ENCODE measurements at places on chromosomes 2 and 18.

GRCh38 chr18:63262369-63263335, 56.9 kb downstream of the BCL2 start:
- DNase-seq: no peak

DNA sequence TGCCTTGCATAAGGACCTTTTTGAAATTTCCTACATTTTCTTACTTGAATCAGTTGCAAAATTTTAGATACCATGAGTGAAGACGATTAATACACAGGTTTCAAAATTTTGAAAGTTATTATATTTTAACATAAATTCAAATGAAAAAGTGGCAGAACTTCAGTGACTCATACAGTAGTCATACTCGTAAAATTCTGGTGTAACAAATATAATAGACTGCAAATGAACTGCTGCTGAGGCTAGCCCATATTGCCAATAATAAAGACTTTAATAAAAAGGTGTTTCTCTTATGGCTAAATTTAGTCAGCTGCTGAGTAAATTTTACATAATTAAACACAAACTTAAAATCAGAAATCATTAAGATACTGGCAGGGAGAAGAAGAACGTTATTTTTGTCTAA, 36.9 kb downstream of the MSH6 start:
- DNase-seq: no peak

GRCh38 chr2:88615822-88616221, 11.4 kb downstream of the EIF2AK3 start:
- DNase-seq: no peak

- no peak for DNase-seq
Measured at GRCh38 chr18:64203295-64203694, 54.4 kb upstream of the LINC00305 start.

- no peak for DNase-seq
Measured at GRCh38 chr18:23725827-23726661, 36.8 kb downstream of the LAMA3 start.

DNA sequence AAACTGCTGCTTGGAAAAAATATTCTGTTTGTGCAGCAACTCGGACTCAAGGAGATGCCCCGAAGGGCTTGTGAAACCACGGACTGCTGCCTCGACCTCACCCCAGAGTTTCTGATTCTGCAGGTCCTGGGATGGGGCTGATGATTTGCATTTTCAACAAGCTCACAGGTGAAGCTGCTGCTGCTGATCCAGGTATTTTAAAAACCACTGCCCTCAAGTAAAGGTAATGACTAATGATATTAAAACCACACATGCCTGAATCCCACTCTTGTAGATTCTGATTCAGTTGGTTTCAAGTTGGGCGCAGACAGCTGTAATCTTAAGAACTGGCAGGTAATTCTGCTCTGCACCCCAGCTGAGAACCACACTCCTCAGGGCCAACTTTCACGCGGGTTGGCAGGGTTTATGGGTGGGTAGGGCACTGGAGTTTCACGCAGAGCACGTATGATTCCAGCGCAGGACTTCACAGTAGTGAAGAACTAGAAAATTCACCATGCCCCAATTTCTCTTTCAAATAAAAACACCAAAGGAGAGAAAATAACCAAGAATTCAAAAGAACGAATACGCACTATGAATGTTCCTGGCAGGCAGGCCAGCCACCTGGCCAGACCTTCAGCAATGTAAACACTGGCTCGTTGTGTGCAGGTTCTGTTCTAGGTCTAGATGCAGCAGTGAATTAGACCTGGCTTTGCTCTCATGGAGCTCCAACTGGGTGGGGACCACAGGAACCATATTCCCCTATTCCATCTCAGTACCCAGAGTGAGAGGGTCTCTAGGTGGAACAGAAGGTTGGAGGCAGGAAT, 74.6 kb upstream of the ZFP36L2 start:
- no peak for DNase-seq

GRCh38 chr2:199279146-199279545, 178.6 kb downstream of the SATB2 start:
- no peak for DNase-seq

- no peak for DNase-seq
Measured at GRCh38 chr2:88481691-88482336, 29.3 kb upstream of the FOXI3 start.

DNA sequence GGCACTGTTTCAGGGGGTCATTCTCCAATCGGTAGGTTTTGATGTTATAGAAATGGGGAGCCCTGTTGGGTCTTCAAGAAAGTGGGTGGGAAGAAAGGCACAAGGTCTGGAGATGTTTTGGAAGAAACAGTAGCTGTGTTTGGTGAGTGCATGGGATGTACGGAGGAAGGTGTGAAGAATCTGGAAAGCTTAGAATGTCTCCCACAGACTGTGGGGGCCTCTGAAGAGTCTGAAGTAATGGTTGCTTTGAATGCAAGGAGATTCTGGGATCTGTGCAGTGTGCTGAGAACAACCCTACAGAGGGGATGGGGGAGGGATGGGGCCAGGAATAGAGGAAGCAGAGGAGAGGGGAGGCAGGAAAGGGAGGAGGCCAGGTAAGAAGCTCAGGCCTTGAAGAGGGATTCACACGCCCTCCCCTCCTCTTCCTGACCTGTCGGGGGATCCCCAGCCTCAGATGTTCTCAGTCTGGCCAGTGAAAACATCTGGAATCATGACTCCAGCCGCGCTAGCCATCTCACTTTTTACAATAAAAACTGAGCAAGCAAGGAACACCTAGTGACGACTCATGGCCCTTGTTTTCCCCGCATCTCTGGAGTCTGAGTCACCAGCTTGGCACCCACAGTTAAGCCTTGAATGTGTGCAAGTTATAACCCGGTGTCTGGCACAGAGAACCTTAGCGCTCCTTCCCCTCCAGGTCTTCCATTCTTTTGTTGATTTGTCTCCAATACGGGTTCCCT, 74.2 kb downstream of the SH3BP4 start:
- DNase-seq: no peak

DNA sequence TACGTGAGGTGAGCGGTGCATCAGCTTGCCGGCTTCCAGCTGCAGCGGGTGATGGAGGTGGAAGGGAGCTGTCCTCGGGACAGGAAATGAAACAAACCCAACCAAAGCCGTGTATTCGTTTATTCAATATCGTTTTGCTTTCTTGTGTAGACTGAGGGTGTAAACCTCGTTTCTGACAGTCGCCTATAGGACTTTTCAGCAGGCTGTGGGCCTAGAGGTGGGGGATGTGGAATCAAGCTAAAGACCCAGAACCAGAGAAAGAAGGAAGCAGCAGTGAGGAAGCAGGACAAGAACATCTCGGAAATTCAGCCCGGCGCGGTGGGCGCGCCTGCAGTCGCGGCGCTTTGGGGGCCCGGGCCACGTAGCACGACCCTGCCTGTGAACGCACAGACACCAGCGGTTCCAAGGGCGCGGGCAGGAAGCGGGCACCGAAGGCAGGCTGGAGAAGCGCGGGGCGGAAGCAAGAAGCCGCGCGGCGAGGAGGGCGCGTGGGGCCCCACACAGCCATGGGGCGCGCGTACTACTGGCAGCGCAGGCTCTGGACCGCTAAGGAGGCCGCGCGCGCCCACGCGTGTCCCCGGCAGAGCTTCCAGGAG, 755 bp upstream of the ATP9B start:
- DNase-seq: no peak

- no peak for DNase-seq
Measured at GRCh38 chr2:74399785-74400184, 19.7 kb upstream of the DCTN1 start.

- no peak for DNase-seq
Measured at GRCh38 chr2:151338115-151338514, 19.3 kb upstream of the TNFAIP6 start.

DNA sequence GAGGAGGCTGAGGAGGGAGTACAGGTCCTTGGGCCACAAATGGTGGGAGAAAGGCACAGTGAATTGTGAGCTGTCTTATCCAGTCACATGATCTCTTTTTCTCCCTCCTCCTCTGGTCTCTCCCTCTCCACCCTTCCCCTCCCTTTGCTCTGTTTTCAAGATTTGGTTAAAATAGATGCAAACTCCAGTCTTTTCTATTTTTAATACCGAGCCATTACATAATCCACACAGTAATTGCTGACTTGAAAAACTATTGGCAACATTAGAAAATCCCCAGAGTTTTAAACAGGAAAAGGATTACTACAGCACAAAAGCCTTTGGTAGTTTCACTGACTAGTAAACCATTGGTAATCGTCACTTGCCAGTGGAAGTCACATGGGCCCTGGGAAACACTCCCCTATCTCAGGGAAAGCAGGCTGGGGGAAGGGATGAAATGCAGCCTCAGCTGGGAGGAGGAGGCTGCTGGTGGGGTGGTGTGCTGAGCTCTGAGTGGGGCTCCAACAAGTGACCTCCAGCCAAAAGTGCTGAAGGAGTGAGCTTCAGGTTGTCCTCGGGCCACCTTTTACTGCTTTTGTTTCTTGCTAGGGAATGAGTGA, 57.4 kb upstream of the PCBP1 start:
- DNase-seq: no peak

- no peak for DNase-seq
Measured at GRCh38 chr2:3547915-3548314, 10.2 kb downstream of the RNASEH1 start.

DNA sequence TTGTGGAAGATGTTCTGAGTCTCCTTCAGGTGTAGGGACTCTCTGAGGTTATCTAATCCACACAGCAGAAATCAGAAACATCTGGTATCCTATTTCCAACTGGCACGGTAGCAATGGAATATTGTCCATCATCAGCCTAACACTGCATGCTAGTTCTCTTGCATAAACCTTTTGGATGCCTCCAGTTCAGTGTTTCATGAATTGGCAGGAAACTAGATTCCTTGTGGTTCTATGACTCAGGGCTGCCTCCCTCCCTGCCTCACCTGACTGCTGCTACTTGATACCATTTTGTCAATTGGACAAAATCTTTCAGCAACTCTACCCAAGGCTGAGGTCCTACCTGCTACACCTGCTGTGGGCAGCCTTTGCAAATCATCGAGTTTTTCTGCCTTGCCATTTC, 130.9 kb downstream of the TPGS2 start:
- no peak for DNase-seq

DNA sequence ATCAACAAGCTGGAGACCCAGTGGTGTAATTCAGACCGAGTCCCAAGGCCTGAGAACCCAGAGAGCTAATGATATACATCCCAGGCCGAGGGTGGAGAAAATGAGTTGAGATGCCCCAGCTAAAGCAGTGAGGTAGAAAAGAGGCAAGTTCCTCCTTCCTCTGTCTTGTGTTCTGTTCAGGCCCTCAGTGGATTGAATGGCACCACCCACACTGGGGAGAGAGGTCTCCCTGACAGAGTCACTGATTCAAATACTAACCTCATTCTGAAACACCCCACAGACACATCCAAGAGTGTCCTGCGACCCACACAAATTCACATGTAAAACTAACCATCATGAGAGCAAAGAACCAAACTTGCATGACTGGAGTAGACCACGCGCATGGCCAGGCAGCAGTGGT, 215.3 kb downstream of the ANAPC1 start:
- DNase-seq: no peak

- DNase-seq: no peak
Measured at GRCh38 chr2:37104178-37104577, 19.9 kb downstream of the GPATCH11 start.

- no peak for DNase-seq
Measured at GRCh38 chr2:150136893-150137292, 350.6 kb downstream of the RND3 start.

DNA sequence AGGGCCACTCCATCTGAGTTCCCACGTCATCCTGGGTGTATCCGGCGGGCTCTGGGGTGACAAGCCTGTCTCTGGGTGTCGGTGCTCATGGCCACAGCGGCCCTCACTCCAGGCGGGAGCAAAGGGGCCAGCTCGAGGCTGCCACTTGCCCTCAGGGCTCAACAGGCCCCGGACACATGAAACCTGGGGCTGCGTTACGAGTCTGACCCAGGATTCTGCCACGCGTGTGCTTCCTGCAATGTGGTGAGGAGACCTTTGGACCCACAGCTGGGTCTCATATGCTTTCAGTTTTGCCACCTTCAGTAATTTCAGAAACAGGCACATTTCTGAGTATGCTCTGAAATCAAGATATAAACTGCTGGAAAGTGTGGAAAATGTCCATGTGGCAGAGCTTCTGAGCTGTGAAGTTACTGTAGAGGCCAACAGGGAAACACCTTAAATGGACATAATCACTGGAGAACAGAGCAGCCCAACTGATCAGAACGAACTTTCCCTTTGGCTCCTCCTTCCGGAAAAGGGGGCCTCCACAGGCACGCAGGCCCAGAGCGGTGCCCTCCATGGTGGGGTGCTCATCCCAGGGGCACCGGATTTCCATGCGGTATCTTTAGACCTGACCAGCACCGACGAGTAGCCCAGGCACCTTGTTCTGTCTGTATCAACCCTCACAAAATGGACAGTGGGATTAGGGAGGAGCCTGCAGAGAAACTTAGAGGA, 14.1 kb downstream of the PER2 start:
- no peak for DNase-seq

DNA sequence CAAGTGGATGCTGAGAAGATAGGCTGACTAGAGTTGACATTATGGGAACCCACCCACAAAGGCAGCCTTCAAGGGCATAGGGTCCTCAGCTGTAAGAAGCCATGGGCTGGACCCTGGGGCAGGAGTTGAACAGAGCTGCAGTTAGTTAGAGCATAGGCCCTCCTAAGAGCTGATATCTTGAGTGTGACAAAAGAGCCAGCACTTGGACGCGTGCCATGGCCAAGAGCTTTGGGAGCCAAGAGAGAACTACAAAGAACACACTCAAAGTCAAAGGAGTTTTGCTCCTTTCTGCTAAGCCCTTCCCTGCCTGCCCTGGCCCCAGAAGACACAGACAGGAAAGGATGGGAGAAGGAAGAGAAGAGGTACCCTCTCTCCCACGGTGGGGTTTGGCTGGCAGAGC, 29.9 kb upstream of the AGAP1 start:
- no peak for DNase-seq

GRCh38 chr2:127220768-127221527, 849 bp upstream of the CYP27C1 start:
- DNase-seq: no peak

Measured in stimulated activated CD4-positive, alpha-beta T cell treated with anti-CD3 and anti-CD28 coated beads, Interleukin-1b, Interleukin-23, amount 100 ng/mL, for 1 hour (primary cell).